NCI-H1048 (cell line): ENCODE measurements at places on chromosomes 16 and 17.

DNA sequence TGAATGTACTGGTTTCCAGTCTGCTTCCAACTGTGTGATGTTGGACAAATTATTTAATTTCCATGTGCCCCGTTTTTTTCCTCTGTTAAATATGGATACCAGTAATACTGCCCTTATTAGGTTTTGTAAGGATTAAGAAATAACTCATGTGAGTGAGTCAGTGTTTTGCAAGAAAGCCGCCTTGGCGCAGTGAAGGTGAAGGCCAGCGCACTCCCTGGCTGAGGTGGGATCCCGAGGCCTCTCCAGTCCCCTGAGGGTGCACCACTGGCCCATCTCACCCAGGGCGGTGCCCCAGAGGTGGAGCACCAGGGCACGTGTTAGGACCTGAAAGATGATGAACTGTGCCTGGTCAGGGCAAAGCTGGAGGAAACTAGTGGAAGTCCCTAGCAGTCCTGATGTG lies 43.5 kb downstream of the PHKB start:
- DNase-seq: no peak

- DNase-seq: peak; percentile 57
These were observed at the start of gene ATP1B2 for GRCh38 chr17:7650509-7651096. Gene ATP1B2, plus strand, starts transcription at chr17:7650926. Its CDS starts 593 bp downstream, at chr17:7651519.

GRCh38 chr16:24013054-24013636 lies 177.4 kb downstream of the PRKCB start:
- no peak for DNase-seq

DNA sequence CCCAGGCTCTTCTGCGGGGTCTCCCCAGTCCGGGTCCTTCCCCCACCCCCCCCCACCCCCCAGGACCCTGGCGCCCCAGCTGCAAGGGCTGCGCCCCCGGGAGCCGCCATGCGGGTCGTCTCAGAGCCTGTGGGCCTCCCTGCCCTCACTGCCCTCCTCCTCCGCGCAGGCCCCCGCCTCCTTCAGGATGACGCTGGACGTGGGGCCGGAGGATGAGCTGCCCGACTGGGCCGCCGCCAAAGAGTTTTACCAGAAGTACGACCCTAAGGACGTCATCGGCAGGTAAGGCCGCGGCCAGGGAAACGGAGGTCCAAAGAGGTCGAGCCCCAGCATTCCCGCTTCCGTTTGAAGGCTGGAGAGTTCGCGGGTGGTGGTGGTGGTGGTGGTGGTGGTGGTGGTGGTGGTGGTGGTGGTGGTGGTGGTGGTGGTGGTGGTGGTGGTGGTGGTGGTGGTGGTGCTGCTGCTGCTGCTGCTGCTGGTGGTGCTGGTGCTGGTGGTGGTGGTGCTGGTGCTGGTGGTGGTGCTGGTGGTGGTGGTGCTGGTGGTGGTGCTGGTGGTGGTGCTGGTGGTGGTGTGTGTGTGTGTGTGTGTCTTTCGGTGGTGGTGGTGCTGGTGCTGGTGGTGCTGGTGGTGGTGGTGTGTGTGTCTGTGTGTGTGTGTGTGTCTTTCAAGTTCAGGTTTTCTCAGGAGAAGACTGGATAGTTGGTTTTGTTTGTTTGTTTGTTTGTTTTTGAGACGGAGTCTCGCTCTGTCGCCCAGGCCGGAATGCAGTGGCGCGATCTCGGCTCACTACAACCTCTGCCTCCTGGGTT lies 615 bp downstream of the PHKG2 start:
- DNase-seq: no peak
